Forelimb muscle (tissue), 1 donor: ENCODE measurements at places on chromosomes 6 and 20.

DNA sequence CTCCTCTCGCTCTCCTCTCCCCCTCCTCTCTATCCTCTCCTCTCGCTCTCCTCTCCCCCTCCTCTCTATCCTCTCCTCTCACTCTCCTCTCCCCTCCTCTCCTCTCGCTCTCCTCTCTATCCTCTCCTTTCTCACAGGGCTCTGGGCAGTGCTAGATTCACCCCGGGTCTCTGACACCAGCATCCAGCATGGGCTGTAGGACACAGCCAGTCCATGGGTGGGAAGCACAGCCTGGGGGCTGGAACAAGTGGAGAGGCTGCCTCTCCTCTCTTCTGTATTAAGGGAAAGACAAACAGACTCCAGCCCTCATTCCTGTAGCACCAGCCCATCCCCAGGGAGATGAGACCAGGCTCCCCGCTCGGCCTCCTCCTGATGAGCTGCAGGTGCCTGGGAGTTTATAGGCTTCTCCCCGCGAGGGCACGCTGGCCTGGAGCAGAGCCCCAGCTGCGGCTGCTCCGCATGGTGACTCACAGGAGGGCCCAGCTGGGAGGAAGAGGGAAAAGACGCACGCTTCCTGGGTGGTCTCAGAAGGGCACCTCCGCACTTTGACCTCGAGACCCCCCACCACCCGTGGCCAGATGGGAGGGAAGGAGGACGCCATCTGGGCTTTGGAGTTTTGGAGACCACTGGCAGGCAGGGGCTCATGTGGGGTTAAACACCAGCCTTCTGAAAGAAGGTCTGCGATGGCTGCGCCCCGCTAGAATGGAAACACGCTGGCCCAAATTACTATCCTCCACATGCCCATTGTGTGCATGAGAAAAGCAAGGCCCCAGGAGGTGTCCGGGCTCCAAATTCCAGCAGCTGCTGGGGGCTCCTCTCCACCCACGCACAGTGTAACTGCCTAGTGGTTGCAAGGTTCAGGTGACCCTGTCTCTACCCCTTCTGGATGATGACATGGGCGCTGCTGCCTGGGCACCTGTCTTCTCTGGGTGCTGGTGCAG, 68.0 kb downstream of the BMP7 start:
- DNase-seq: no peak

DNA sequence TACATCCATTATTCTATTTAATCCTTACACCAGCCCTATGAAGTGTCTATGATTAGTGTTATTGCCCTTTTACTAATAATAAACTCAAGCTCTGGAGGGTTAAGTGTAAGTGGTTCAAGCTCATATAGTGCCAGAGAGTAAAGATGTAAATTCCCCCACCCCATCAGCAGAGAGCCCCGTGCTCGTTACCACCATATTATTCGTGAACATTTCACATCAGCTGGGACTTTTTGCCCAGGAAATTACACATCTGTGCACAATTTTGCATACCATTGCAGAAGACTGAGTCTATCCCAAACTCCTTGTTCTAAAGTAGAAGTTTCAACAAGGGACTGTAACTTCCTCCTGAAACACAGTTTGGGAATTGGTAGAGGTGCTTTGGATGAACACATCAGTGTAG, 220.1 kb downstream of the BCAS1 start:
- no peak for DNase-seq

GRCh38 chr6:11387707-11388430, 149.7 kb upstream of the TMEM170B start:
- no peak for DNase-seq

- DNase-seq: no peak
These were observed 293.0 kb upstream of the PRDM1 start for GRCh38 chr6:105793130-105793529.

DNA sequence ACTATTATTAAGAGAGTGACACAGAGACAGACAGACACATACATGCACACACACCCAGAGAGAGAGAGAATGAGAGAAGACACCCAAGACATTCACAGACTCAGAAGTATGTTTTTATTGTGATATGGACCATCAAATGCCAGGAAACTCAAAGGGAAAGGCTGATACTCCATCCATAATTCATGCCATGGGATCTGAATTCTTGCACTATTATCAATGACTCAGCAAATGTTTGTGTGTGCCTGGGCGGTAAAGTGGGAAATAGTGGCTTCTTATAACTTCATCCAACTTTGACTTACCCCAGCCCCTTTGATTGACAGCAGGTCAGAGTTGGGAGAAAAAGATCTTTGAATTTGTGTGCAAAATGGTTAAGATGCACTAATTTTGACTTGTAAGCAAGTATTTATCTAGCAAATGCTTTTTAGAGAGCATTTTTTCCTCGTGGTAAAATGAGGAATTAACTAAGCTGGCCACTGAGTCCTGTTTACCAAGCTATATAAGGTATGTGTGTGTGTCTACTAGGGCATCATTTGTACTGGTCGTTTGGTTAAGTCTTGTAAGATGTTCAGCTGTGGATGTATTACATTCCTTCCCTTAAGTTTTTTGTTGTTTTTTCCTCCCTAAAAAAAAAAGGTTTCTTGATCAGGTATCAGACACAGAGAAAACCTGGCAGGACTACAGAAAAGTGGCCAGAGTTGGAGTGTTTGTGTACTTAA, 3.0 kb upstream of the CCN2 start:
- no peak for DNase-seq

DNA sequence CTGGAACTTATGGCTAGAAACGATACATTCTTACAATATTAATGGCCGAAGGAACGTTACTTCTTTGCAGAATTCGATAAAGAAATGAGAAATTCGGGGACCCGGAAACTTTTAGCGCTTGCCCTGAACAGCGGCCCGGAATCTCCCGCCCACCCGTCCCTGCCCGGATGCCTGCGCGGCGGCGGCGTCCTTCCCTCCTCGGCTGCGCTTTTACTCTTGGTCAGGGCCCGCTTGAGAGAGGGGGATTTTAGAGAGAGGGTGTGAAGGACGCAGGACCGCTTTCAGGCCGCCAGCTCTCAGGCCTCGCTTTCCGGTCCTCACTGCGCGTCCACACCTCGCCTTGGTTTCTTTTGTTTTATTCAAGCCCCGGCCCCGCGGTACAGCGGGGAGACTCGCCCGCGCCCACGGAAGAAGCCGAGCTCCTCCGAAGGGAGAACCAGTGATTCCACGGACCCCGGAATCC, 243.7 kb downstream of the ARID1B start:
- DNase-seq: no peak

DNA sequence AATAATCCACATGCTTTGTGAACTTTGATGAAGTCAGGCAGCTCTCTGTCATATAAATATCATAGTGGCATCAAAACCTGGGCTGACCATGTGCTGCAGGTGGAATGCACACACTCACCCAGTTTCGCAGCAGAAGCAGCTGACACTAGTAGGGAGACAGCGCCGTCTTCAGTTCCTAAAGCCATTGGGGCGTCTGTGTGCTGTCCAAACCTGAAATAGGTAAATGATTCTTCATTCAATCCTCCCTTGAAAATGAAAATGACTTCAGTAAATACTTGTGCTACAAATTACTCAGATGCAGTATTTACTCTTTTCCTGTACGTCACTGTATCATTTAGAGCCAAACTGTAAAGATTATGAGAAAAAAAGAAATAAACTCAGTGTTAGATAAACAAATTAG, 127.5 kb downstream of the EYA4 start:
- DNase-seq: no peak

- no peak for DNase-seq
These were observed 20.9 kb upstream of the PLCG1 start for GRCh38 chr20:41116282-41116956.

DNA sequence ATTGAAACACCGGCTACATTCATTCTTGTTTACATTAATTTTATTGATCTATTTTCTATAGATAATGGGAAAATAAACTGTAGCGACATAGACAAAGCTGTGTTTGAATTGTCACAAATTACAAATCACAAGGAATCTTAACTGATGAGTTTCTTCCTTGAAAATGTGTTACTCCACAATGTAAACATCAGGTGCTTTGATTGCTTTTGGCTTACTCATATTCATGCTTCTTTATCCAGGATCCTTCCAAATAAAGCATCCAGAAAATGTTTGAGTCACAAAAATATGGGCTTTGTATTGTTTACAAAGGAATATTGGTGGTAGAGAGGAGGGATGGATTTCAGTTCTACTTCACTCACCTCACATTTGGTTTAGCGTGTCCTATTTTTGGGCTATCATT, 64.0 kb downstream of the BMP2 start:
- no peak for DNase-seq

GRCh38 chr6:140379919-140380318, 1005.5 kb upstream of the CITED2 start:
- no peak for DNase-seq

DNA sequence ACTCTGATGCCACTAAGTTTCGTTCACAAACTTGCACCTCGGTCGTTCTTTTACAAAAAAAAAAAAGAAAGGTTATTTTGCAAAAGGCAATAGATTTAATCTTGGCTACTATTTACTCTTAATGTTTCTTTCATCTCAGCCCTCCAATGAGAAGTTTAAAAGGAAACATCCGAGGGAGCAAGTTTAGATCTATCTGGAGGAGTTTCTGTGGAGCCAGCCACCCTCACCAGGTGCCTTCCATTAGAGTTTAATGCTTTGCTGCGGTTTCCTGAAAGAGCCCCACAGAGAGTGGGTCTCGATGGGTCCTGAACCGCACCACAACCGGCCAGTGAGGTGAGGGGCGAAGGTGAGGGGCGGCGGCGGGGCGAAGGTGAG, 632 bp downstream of the PRKN start:
- no peak for DNase-seq

- no peak for DNase-seq
These were observed 17.4 kb upstream of the KIFC1 start for GRCh38 chr6:33373960-33374910.

DNA sequence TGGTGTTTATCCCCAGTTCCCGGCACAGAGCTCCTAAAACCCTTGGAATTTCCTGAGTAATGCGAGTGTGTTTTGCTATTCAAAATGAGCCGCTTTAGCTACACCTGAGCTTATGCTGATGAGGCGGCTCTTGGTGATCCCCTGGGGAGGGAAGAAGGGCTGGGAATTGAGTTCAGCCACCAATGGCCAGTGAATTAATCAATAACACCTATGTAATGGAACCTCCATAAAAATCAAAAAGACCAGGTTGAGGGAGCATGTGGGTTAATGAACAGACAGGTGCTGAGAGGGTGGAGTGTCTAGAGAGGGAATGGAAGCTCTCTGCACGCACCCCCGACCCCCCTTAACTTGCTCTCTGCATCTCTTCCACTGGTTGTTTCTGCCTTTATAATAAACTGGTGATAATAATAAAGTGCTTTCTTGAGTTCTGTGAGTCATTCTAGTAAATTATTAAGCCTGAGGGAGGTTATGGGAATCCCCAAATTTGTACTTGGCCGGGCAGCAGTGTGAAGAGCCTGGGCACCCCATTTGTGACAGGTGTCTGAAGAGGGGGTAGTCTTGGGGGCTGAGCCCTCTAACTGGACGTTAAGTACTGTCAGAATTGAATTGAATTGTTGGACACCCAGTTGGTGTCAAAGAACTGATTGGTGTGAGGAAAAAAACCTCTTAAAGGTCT, 24.6 kb upstream of the SERPINB1 start:
- DNase-seq: no peak

- DNase-seq: no peak
These were observed 54.4 kb downstream of the JAG1 start for GRCh38 chr20:10619427-10619826.

GRCh38 chr6:10458287-10458686, 43.4 kb upstream of the TFAP2A start:
- DNase-seq: no peak

DNA sequence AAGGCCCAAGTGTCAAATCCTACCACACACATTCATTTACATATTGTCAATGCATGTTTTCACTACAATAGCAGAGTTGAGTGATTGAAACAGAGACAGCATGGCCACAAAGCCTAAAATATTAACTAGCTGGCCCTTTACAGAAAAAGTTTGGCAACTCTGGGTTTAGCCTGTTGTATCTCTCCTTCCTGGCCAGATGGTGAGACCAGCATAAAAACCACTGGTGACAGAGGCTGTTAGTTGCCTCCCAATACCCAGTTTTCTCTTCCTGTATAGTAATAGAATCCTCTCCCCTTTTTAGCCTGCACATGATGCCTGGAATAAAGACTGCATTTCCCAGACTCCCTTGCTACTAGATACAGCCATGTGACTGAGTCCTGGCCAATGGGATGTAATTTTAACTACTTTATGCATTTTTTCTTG, 100.0 kb upstream of the TAB2 start:
- no peak for DNase-seq

DNA sequence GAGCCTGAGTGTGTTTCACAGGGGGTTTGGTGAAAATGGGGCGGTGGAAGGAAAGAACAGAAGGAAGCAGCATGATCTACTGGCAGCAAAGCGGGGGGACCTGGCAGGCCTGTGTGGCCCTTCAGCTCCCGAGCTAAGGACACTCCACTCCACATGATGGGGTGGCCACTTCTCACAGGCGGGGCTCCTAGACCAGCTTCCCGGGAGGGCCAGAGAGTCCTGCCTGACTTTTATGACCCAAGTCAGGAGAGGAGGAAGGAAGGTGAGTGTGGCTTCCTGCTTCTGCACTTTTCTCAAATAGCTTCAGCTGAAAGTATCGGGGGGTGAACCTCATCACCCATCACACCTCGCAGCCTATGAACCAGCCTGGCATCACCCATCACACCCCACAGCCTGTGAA, 117.5 kb upstream of the AFDN start:
- DNase-seq: no peak

DNA sequence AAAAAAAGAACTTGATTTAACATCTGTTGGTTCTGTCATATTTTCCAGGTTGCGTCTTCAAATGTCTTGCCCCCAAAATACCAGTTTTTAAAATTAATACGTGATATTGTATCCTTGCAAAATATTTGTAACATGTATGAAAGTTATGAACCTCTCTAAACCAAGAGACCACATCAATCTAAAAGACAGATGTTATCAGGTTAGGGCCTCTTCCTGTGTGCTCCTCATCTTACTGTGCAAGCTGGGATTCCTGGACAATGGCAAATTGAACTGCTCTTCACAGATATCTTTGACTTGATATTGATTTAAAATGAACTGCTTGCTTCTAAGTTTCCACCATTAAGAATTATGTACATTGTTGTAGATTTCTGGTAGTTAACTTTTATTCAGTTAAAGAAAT, 9.6 kb downstream of the TMEM239 start:
- no peak for DNase-seq

DNA sequence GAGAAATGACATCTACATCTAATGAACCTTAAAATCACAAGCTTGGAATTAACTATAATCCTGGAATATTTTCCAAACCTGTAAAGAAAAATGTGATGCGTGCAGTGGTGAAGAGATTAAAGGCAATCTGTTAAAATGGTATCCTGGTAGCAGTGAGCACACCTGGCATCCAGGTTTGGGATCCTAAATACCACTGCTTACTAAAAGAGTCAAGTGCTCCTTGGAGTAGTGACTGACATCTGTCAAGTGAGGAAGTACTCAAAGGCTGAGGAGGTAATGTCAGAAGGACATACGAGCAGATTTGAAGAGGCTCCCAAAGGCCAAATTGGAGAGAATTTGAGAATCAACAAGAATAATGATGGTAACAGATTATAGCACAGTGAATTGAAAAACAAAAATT, 32.8 kb downstream of the PCMT1 start:
- no peak for DNase-seq

DNA sequence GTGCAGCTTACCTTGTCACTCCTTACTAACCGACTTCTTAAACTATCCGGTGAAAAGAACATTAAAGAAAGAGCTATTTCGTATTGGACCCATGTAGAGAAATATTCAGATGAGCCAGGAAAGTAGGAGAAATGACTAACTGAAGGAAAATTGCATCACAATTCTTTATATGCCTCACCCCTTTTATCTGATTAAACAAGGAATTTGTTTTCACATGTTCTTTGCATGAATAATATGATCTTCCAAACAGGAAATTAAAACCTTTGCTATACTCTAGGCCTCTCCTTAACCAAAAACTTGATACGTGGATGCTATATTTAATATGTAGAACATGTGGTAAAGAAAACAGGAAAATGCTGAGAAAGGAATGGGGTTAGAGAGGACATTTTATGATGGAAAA, 41.9 kb upstream of the LRRC1 start:
- DNase-seq: no peak
